Body of pancreas (tissue), 4 donors: ENCODE measurements at places on chromosomes 5 and 9. TPM values are rescaled to one million over a fixed set of nuclear protein-coding genes. Genes with fewer than 3 reads are reported as not detected.
A peak's percentile ranks its signal among the peaks of the same experiment; 100 is the strongest.

DNA sequence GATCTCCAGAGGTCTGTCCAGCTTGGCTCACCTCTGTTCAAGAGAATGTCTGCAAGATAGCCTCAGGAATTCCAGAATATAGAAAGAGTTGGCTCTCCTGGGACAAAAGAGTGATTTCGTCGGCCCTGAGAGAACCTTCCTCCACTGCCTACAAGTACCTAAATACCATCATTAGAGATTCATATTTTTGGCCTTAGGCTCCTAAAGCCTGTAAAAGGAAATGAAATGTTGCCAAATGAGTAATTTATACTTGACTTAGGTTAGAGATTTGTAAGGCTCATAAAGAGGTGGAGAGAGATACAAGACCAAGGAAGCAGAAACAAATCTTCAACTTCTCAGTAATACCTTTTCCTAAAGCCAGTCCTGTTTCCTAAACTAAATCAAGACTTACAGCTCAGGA is 146.2 kb downstream of the CCDC192 start:
- no peak for DNase-seq

GRCh38 chr5:81235287-81236072 is 2.4 kb downstream of the CKMT2 start:
- peak; percentile 23 for DNase-seq

GRCh38 chr9:137421838-137422603 is 941 bp downstream of the EXD3 start:
- DNase-seq: no peak

DNA sequence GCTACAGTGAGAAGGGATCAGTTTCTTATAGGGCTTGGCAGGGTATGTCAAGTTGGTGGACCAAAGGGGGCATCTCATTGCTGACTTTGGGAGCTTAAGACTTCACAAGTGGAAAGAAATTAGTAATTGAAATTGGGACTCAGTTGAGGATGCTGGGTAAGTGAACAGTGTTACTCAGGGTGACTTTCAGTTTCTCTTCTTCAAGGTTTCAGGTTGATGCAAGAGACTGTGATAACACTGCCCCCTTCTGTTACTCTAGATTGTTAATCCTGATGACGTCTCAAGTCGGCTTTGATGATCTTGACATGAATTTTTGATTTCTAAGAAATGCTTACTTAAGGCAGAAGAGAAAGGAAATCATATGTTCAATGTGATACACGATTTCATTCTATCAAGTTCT is 21.3 kb downstream of the KCTD16 start:
- DNase-seq: no peak

GRCh38 chr9:75454043-75454442 is 365.7 kb downstream of the OSTF1 start:
- no peak for DNase-seq

Gene PRUNE2
- total RNA-seq: 3.9 TPM
